Activated CD4-positive, alpha-beta T cell treated with anti-CD3 and anti-CD28 coated beads, Interleukin-2, amount 10 ng/mL, durations not matched to agents 7 days and 5 days (primary cell): ENCODE measurements at places on chromosomes 2 and 18. TPM values are rescaled to one million over a fixed set of nuclear protein-coding genes. Genes with fewer than 3 reads are reported as not detected.

CACNB4 gene
- 0.12 TPM for total RNA-seq

CD207 gene
- total RNA-seq = not detected

AOX1 gene
- total RNA-seq = 0.22 TPM

DNA sequence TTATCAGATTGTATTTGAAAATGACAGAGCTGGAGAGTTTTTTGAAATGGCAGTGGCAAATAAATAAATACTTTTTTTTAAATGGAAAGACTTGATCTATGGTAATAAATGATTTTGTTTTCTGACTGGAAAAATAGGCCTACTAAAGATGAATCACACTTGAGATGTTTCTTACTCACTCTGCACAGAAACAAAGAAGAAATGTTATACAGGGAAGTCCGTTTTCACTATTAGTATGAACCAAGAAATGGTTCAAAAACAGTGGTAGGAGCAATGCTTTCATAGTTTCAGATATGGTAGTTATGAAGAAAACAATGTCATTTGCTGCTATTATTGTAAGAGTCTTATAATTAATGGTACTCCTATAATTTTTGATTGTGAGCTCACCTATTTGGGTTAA, 30.9 kb downstream of the CD28 start:
- no peak overlapping the region for H3K4me3 ChIP-seq
- DNase-seq = no peak
- H3K36me3 ChIP-seq = peaks cover 93% of the 10 kb centered on the region

- no peaks in the 10 kb centered on the region for H3K4me1 ChIP-seq
- H3K27me3 ChIP-seq = peaks cover 1% of the 10 kb centered on the region
- H3K36me3 ChIP-seq = no peaks in the 10 kb centered on the region
- H3K4me3 ChIP-seq = no peak overlapping the region
- DNase-seq = peak; percentile 30
These were observed 256.3 kb upstream of the PKDCC start for GRCh38 chr2:41791523-41791922.

DNA sequence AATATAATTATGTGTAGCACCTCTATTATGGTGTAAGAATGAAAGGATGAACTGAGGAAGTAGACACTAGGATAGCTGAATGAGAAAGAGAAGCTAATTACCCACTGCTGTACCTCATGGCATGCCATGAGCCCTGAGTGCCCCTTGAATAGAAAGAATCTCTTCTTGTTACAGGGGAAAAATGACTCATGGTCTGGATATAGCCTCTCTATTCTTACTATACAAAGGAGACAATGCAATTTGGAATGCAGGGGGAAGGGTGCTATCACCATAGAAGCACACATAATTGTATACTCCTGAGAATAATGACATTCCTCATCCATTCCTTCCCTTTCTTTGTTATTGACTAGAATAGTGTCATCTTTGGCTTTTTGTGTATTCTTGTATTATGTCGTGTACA, 385.2 kb downstream of the CDH7 start:
- H3K4me1 ChIP-seq = no peaks in the 10 kb centered on the region
- H3K27ac ChIP-seq = no peak overlapping the region
- H3K4me3 ChIP-seq = no peak overlapping the region
- no peaks in the 10 kb centered on the region for H3K36me3 ChIP-seq

DNA sequence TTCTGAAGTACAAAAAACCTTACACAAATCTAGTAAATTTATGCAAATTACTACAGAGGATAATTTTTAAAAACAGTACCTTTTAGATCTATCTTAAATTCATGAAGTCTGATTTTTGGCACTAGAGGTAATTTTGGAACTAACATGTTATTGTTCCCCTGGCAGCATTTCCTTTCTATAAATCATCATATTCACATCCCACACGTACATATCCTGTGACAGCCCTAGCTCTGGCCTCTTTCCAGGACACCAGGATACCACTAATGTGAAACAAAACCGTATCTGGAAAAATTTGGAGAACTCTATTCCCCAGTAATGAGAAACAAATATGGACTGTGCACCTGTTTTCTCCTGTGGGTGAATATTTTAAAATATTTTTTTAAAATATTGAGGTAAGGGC, 14.0 kb upstream of the BIRC6 start:
- DNase-seq = no peak
- H3K27ac ChIP-seq = no peak overlapping the region
- no peak overlapping the region for H3K4me3 ChIP-seq

GRCh38 chr18:50866765-50867164, 12.2 kb upstream of the ME2 start:
- H3K36me3 ChIP-seq = no peaks in the 10 kb centered on the region
- no peak overlapping the region for H3K27ac ChIP-seq
- H3K27me3 ChIP-seq = no peaks in the 10 kb centered on the region
- H3K4me1 ChIP-seq = no peaks in the 10 kb centered on the region

- H3K4me3 ChIP-seq = no peak overlapping the region
- H3K36me3 ChIP-seq = no peaks in the 10 kb centered on the region
- DNase-seq = no peak
- no peaks in the 10 kb centered on the region for H3K4me1 ChIP-seq
- no peak overlapping the region for H3K27ac ChIP-seq
These were observed 49.7 kb downstream of the TSN start for GRCh38 chr2:121804997-121805765.

DNA sequence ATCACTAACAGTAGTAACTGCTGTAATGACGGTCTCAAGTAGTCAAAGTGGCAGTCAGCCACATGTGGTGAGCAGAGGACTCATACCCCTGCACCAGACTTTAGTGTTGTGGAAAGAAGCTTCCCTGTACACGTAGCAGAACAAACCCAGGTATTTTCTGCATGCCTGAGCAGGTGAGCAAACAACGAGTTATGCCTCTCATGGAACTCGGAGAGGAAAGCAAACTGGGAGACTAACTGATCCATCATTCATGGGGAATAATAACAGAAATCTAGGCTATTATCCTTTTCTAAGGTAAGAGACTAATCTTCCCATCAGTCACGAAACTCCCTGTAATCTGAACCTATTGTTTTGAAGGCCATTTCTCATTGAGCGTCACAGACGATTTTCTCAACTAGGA, 1495.2 kb upstream of the NXPH2 start:
- no peak overlapping the region for H3K27ac ChIP-seq
- H3K27me3 ChIP-seq = no peaks in the 10 kb centered on the region

DNA sequence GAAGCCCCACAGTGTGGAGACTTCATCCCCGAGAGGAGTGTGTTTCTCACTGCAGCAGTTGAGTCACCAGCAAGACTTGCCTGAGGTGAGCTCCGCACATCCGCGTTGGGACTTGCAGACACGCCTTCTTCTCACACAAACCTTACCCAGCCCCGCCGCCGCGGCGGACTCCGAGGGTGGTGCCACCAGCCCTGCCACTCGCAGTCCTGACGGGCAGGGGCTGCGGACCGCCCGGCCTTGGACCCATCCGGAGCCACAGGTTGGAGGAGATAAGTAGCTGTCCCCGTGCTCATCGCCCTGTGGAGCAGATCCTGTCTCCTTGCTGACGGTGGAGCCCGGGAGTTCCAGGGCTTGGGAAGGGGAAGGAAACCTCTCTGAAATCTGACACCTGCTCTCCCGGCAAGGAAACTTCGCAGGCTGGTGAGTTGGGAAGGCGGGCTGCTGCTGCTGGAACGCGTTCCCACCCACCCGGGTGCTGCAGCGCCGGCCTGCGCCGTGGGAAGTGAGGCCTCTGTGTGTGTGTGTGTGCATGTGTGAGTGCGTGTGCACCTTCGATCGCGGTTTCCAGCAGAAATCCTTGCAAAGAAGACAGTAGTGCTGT, at the start of gene RAB27B:
Gene RAB27B (plus strand): TSS at position 197 of the 601 bp plus-strand sequence. CDS start 49,109 bp downstream, outside the sequence.
- peaks cover 6% of the 10 kb centered on the region for H3K27me3 ChIP-seq
- H3K4me1 ChIP-seq = peaks cover 22% of the 10 kb centered on the region
- H3K4me3 ChIP-seq = peak within 1 kb of the TSS; percentile 85
- peaks cover 7% of the 10 kb centered on the region for H3K36me3 ChIP-seq
- H3K27ac ChIP-seq = peak within 1 kb of the TSS; percentile 83

DNA sequence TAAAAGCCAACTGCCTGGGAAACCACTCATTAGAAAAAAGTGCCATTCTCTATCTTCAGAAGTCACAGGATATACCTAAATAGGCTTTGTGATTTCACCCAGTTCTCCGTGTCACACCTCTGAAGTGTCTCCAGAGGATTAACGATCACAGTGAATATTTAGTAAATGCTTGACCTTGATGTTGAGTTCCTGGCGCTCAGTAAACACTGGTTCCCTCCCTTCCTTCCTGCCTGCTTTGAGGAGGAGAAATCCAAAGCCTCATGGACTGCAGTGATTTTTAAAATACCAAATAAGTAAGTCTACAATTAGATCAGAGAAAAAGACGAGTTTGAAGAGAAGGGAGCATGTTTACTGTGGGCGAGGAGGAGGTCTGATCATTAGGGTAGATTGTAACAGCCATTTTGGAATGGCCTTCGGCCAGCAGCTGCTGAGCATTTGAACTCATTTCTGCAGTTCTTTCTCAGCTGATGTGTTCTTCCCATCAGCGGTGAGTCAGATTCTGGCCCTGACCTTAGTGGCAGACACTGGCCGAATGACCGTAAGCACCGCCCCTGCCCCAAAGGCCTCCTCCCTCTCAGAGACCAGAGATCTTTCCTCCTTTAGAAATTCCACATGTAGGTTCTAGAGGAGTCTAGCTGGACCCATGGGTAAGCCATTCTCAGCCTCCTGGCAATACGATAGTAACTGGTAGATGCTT, 62.1 kb upstream of the SLC16A14 start:
- no peaks in the 10 kb centered on the region for H3K36me3 ChIP-seq
- no peak overlapping the region for H3K4me3 ChIP-seq
- no peak overlapping the region for H3K27ac ChIP-seq
- H3K4me1 ChIP-seq = peaks cover 2% of the 10 kb centered on the region
- H3K27me3 ChIP-seq = peaks cover 4% of the 10 kb centered on the region
- no peak for DNase-seq

DNA sequence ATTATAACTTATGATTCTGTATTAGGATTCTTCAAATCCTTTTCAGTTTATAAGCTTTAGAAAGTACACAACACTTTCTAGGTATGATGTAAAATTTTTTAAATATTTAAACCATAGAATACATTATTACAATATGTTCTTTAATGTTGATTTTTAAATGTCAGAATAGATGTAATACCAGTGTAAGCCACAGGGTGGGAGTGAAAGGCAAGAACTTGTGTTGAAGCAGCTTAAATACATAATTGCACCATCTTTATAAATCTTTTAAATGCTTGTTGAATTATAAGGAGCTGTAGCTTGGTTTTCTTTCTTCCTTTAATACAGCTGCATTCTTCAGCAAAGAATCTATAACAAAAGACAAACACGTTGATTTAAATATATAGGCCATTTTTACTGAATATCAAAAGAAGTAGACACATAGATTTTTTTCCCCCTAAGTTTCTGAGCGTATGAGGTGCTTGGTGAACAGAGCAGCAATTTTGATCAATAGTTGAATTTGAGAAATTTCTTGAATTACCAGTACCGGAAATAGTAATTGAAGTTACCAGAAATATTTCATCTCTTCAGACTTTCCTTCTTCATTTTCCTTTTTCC, 63.0 kb downstream of the TANK start:
- H3K27me3 ChIP-seq = no peaks in the 10 kb centered on the region
- H3K4me1 ChIP-seq = peaks cover 2% of the 10 kb centered on the region
- H3K27ac ChIP-seq = no peak overlapping the region
- peaks cover 36% of the 10 kb centered on the region for H3K36me3 ChIP-seq
- DNase-seq = peak; percentile 46

DNA sequence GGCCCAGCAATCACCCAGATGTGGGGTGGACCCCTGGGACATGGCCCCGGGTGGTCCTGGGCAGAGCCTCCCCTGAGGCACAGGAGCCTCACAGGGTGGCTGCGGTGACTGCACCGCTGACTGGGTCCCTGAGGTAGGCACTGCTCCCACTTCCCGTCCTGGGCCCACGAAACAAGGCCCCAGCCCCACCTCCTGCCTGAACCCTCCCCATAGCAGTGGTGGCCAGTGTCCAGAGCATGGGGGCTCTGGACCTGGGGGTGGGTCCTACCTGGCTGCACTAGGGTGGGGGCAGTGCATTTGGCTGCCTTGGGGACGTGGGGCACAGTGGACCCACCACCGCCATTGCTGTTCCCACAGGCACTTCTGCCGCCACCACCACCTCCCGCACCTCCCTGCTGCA, 39.4 kb downstream of the TDRD15 start:
- no peak for DNase-seq
- H3K27me3 ChIP-seq = no peaks in the 10 kb centered on the region
- H3K4me3 ChIP-seq = no peak overlapping the region
- no peak overlapping the region for H3K27ac ChIP-seq
- H3K4me1 ChIP-seq = no peaks in the 10 kb centered on the region
- no peaks in the 10 kb centered on the region for H3K36me3 ChIP-seq

DNA sequence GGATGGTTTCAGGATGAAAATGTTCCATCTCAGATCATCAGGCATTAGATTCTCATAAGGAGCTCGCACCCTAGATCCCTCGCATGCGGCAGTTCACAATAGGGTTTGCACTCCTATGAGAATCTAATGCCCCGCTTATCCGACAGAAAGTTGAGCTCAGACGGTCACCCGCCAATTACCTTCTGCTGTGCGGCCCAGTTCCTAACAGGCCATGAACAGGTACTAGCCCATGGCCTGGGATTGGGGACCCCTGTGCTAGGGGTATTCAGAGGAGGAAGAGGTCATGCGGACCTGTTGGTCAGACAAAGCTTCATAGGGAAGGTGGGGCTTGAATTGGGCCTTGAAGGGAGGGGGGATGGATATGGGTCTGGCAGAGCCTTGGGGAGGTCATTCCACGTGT, 4.4 kb upstream of the BUB1 start:
- H3K36me3 ChIP-seq = no peaks in the 10 kb centered on the region
- DNase-seq = no peak
- peaks cover 13% of the 10 kb centered on the region for H3K4me1 ChIP-seq

GRCh38 chr2:18104595-18105224, 226.2 kb downstream of the KCNS3 start:
- H3K36me3 ChIP-seq = no peaks in the 10 kb centered on the region
- H3K4me1 ChIP-seq = no peaks in the 10 kb centered on the region
- DNase-seq = no peak
- no peak overlapping the region for H3K4me3 ChIP-seq

- H3K27me3 ChIP-seq = no peaks in the 10 kb centered on the region
- no peak overlapping the region for H3K4me3 ChIP-seq
- DNase-seq = no peak
- no peak overlapping the region for H3K27ac ChIP-seq
These were observed 631.5 kb upstream of the KLHL29 start for GRCh38 chr2:22753476-22753875.
